ENCODE measurements at places on chromosomes 16 and 17.

DNA sequence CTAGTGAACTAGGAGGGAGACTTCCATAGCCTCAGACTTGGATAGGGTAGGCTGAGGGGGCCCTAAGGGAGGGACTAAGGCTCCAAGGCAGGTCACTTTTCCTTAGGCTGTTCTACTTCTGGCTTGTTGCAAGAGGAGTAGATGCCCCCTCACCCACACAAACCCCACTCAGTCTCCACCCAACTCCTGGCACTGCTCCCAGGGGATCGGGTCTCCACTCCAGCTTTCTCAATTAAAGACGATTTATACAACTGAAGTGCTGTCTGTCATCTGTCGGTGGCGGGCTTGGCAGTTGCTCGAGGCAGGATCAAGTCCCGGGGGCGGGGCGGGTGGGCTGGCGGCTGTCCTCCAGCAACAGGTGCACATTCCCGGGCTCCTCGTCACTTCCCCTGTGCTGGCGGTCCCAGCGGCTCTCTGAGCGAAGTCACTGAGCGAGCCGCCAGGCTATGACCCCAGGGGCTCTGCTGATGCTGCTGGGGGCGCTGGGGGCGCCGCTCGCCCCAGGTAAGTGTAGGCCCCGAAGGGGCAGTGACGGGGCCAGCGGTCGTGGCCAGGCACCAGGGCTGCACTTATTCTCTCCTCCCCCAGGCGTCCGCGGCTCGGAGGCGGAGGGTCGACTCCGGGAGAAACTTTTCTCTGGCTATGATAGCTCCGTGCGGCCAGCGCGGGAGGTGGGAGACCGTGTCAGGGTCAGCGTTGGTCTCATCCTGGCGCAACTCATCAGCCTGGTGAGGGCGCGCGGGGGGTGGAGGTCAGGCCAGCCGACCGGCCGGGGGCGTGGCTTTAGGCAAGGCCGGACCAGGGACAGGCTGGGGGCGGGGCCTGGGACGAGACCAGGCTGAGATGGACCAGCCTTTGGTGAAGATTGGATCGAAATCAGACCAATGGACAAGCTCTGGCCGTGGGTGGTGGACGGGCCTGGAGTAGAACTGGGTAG, at the start of gene CHRNB1:
TSS of gene CHRNB1 (plus strand) at position 380 of the 937 bp plus-strand sequence. CDS start at position 447, 67 bp downstream.
- DNase-seq, result no peak

- DNase-seq, result peak; percentile 87
These were observed 15.0 kb upstream of the CPD start for GRCh38 chr17:30363715-30364202.

DNA sequence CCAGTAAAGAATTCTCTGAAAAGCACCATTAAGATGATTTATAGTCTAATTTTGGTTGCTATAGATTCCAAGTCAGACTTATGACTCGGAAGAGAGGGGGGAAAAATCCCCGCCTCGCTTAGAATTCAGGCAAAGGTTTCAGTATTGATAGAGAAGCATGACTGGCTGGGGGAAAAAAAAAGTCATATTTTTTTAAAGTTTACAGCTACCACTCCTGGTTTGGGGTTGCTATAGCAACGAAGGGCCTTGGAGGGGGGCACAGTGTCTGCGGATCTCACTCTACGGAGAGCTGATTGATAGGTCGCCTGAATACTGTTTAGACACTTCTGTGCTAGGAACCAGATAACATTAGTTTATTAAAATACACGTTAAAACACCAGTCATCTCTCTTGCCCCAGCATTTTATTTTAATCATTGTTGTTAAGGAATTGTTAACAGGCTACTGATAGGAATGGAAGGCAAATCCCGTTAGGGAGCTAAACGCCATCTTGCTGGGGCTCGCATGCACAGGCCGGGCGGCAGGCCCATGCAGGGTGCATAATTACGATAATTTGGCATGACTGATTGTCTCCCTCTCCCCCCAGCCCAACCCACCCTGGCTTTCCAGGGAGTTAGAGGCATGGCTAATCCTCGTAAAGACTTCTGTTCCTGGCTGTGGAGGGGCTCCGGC, 380.0 kb upstream of the XYLT1 start:
- DNase-seq, result no peak

DNA sequence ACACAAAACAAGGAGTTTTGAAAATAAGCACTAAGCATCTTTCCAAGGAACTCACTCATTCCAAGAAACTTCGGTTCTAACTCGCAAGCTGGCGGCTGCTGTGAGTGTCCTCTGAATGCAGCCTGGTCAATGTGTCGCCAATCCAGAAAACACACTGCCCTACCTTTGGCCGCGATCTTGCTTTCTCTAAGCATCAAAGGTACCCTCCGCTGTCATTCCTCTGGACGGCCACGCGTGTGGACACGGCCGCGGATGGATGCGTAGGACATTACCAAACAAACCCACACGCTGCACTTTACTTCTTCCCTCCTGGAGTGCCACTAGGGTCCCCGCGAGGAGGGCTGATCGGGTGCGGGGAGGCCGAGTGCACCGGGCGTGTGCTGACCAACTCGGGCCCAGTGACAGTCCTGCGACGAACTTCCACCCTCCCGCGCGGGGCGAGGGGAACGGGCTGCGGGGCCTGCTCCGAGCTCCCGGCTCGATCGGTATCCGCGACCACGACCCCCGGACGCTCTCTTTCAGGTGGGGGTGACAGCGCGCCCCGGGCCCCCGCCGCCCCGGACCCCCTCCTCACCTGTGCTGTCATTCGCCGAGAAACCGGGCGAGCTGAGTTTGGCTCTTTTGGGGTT, 1.1 kb downstream of the CREBBP start:
- no peak for DNase-seq

DNA sequence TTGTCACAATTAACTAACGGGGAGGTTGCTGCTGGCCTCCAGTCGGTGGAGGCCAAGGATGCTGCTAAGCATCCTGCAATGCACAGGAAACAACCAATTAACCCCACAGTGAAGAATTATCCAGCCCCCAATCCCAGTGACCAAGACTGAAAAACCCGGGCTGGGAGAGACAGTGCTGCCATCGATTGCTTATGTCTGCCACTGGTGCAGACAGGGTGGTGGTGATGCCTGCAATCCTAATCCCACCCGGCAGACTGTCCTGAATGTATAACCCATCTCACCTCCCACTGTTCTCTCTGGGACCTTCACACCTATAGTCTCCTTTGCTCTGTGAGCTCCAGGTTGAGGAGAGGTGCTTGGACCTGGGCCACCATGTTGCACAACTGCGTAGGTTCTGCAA, 42.3 kb upstream of the KLHDC4 start:
- no peak for DNase-seq

- DNase-seq, result no peak
These were observed 111.9 kb downstream of the MRTFB start for GRCh38 chr16:14182999-14183398.

DNA sequence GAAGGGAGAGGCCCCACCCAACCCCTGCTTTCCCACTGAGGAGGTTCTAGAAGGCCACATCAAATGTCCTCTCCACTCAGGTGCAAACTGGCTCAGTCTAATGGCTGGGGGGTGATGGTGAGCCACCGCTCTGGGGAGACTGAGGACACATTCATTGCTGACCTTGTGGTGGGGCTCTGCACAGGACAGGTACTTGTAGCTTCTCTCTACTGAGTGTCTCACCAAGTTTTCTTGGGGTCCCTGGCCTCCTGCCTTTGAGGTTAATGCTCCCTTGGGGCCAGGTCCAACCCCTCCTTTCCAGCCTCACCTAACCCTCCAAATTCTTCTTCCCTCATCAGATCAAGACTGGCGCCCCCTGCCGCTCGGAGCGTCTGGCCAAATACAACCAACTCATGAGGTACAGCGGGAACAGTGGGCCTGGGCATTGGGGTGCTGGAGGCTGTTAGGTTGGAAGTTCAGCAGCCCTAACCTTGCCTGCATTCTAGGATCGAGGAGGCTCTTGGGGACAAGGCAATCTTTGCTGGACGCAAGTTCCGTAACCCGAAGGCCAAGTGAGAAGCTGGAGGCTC, 5.7 kb downstream of the ENO3 start:
- DNase-seq, result peak; percentile 35

GRCh38 chr17:28916302-28916934, 13.5 kb upstream of the DHRS13 start:
- peak; percentile 50 for DNase-seq

- DNase-seq, result no peak
These were observed 5.2 kb upstream of the PIPOX start for GRCh38 chr17:29037739-29038084.

- DNase-seq, result no peak
These were observed 33.7 kb upstream of the GSG1L start for GRCh38 chr16:28096983-28097899.

- DNase-seq, result no peak
These were observed 53.5 kb downstream of the PARN start for GRCh38 chr16:14576532-14576931.

DNA sequence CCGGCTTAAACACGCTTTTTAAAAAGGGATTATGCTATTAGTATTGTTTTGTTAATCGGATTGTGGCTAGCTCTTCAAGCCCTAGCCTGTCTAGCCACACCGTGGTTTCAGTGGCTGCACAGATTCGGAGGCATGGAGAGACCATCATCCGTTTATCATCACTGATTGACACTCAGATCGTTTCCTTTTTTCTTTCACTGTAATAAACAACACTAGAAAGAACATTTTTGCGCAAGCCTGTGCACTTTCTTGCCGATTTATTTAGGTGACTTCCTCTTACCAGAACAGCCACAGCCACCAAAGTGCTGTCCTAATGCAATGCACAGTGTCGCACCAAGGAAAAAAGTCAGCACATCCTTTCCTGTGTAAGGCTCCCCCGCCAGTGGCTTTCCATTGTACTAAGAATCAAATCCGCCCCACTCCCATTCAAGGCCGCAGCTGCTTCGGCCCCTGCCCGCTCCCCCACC, 78.2 kb downstream of the CRISPLD2 start:
- no peak for DNase-seq

DNA sequence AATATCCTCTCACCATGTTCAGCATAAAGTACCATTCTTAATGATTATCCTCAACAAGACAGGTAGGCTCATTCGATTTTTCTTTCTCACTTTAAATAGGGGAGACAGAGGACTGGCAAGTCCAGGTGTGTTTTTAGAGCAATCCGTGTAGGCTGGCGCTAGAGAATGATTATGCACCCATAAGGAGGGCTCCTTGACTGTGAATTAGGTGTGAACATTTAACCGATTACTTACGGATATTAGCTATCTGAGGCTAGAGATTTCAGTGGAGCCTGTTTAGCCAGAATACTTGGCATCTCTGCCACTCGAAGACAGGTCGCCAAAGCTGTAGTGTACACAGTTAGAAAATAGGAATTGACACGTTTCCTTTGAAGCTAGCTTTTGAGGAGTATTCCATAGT, 1.9 kb downstream of the SEC14L1 start:
- no peak for DNase-seq
